ENCODE measurements at places on chromosomes 2 and 18.

- DNase-seq, result no peak
These were observed 25.8 kb upstream of the CABYR start for GRCh38 chr18:24112874-24113615.

DNA sequence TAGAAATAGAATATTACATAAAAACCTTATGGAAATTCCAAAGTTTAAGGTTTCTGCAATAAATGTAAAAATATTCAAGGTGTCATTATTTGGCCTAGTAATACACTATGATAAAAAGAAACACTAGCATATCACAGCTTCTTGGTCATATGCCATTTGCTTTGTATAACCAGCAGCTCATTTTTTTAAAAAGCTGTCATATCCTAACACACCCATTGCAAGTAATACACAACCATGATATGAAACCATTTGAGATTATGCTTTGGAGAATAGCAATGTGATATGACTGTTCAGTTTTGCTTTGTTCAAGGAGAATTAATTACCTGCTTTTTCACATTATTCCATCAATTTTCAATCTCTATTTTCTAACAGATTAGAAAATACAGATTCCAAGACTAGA is 149.0 kb downstream of the IKZF2 start:
- no peak for DNase-seq

GRCh38 chr2:144946263-144946662 is 426.3 kb upstream of the ZEB2 start:
- DNase-seq, result no peak

GRCh38 chr2:113720167-113720566 is 36.3 kb downstream of the SLC35F5 start:
- DNase-seq, result no peak

GRCh38 chr2:241062389-241063092 is 39.5 kb downstream of the MTERF4 start:
- DNase-seq, result no peak

DNA sequence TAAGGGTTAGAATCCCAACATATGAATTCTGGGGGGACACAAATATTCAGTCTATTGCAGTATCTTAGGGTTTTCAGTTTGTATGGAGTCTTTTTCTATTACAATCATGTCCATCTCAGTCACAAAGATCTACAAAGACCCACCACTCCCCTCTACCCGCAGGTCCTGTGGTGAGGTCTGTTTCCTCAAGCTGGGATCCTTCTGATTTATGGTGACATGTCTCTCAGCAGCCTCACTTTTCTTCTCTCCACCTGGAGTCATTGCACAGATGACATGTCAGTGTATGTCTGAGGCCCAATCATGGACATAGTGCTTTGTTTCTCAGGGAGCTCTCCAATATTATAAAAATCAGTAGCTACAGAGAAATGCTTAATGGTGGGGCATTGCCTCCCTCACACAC is 113.4 kb upstream of the RAB27B start:
- no peak for DNase-seq

DNA sequence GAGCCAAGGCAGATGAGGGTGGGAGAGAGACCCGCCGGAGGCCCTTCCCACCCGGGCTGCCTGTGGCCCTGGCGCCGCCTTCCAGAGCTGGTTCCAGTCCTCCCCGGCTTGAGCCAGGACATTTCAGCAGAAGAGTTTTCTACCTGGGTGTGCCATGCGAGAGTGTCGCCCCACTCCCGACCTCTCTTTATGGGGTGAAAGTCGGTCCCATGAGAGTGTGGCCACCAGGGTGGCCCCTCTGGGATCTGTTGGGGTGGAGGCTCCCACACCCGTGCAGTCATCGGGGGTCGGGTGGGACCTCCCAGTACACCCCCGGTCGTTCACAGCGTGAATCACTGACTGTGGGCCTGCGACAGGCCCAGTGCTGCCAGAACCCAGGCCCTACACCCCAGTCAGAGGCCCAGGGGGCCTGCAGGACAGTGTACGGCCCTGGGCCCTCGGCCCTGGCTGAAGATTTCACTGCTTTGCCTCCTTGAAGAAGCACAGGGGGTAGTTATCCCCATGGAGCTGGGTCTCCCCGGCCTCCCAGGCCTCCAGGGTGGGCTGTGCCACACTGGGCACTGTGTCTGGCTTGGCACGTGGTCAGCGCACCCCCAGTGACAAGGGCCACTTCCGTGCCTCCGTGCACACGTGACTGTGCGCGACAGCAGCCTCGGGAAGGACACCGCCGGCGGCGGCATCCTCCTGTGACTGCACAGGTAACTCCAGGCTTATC is 5.9 kb downstream of the NFATC1 start:
- DNase-seq, result no peak

- DNase-seq, result no peak
These were observed 234.3 kb downstream of the CALCRL start for GRCh38 chr2:187213798-187214197.

DNA sequence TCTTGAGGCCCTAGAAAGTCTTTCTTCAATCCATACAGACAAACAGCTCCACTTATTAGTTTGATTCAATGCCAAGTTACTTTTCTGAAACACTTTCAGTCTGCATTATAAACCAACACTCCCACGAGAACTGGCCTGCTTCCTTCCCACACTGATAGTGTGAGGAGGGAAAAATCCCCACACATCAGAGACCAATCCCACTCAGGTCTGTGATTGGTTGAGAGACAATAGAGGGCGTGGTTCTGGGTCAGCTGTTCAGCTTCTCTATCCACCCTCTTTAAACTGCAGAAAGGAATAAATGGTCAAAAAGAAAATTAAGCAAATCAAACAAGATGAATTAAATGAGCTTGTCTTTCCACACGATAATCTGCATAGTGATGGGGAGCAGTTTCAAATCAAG is 152.5 kb downstream of the NRP2 start:
- no peak for DNase-seq

- DNase-seq, result no peak
These were observed 356.7 kb downstream of the STK39 start for GRCh38 chr2:167890739-167891138.

- DNase-seq, result peak; percentile 43
These were observed 11.6 kb upstream of the EIF2AK2 start for GRCh38 chr2:37168217-37168981.

- DNase-seq, result no peak
These were observed 230.4 kb upstream of the SPRED2 start for GRCh38 chr2:65662654-65663432.

DNA sequence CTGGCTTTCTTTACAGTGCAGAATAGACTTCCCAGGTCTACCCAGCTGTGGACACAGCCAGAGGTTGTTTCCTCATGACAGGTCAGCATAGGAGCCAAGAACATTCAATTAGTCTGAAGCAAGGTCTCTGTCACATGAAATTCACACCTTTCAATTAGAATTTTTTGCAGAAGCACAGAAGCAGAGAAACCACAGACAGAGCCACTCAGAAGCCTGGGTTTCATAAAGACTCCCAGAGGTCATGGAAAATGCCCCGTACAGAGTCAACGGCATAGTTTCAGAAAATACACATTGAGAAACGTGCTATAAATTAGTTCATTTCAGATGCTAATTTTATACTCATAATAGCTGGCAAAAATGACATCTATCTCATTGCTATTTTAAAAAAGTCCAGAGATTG is 87.0 kb upstream of the TMEM200C start:
- DNase-seq, result no peak

- no peak for DNase-seq
These were observed 93.9 kb upstream of the LTBP1 start for GRCh38 chr2:32852856-32853255.

DNA sequence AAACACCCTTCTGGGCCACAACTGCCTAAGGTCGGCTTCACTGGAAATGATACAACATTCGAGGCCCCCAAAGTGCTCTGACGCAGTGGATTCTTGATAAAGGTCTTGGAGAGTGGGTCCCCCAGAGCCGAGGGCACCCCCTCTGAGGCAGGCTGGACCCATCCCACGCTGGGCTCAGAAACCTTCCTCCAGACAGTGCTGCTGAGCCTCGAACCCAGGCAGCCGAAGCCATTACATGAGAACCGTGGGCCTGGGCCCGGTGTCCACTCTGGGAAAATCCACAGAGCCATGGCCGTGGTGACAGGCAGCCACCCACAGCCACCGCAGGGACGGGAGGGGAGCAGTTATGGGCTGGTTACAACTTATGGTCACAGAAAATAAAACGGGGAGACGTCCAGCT is 81.4 kb upstream of the ID2 start:
- no peak for DNase-seq

GRCh38 chr2:219886615-219887014 is 259.2 kb downstream of the SLC4A3 start:
- DNase-seq, result no peak

GRCh38 chr2:10533811-10534321 is 85.7 kb upstream of the ODC1 start:
- no peak for DNase-seq

- no peak for DNase-seq
These were observed 46.4 kb upstream of the SPP2 start for GRCh38 chr2:234003972-234004617.

- DNase-seq, result no peak
These were observed 149.1 kb downstream of the UBE2E3 start for GRCh38 chr2:181129364-181130056.

- no peak for DNase-seq
These were observed 230.9 kb downstream of the DLGAP1 start for GRCh38 chr18:4224031-4224704.

DNA sequence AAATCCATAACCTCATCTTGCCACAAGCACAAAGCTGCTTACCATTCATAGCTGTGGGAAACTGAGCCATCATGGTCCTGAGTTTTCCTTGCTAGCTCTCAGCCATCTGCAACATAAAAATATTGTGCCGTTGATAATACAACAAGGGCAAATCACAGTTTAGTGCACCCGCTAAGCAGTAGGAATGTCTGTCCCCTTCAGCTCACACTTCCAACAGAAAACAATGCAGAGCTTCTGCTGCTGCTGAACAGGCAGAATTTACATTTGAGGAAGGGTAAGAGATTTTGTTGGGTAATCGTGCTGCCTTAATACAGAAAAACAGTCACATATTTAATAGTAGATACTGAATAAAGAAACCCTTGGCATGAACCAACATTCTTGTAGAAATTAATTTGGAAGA is 32.3 kb downstream of the ITSN2 start:
- DNase-seq, result no peak

GRCh38 chr2:237435844-237436587 is 22.1 kb upstream of the COL6A3 start:
- no peak for DNase-seq

DNA sequence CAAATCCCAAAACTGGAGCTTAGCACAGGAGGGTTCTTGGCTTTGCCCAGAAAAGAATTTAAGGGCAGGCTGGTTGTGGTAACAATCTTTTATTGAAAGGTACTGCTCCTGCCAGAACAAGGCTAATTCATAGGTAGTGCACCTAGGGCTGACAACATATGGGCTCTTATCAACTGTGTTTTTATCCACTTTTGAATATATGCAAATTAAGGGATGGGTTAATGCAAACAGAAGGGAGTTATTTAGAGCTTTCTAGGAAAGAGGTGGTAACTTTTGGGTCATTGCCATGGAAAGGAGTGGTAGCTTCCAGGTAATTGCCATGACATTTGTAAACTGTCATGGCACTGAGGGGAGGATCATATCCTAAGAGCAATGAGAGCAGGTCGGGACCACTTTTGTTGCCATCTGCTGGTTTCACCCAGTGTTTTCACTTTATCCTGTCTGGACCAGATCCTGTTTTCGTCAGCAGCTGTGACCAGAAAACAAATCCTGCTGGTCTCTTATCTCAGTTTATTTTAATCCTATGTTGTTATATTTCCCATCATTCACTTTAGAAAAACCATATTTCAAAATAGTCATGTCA is 981 bp downstream of the C2orf66 start:
- no peak for DNase-seq

DNA sequence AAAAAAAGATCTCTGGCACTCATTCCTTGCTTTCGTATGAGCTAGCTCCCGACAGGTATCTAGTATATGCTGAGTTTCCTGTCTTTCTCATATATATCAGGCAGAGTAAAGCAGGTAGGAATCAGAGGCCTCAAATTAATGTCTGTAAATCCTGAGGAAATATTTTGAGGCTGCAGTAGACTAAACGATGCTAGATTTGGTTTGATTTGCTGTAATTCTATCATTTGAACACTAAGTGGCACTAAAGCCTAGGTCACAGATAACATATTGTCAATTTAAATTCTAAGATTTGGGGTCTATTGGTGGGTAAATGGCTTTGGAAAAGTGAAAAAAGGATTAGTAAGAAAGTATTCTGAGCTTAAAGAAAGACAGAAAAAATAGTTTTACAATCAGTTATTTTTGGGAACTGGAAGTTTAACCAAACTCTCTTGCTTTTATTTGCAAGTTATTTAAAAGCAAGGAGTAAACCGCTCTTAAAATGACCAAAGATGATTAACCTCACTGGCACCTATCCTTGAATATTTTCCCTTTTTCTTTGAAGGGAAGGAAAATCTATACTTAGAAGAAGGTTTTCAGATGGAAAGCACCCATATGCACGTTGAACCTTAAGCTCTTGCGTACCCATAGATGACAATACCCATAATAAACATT is 37.6 kb upstream of the SLC4A10 start:
- no peak for DNase-seq

GRCh38 chr2:158513841-158514240 is 57.1 kb downstream of the PKP4 start:
- DNase-seq, result no peak

GRCh38 chr18:40375837-40376236 is 1579.2 kb upstream of the PIK3C3 start:
- DNase-seq, result no peak

DNA sequence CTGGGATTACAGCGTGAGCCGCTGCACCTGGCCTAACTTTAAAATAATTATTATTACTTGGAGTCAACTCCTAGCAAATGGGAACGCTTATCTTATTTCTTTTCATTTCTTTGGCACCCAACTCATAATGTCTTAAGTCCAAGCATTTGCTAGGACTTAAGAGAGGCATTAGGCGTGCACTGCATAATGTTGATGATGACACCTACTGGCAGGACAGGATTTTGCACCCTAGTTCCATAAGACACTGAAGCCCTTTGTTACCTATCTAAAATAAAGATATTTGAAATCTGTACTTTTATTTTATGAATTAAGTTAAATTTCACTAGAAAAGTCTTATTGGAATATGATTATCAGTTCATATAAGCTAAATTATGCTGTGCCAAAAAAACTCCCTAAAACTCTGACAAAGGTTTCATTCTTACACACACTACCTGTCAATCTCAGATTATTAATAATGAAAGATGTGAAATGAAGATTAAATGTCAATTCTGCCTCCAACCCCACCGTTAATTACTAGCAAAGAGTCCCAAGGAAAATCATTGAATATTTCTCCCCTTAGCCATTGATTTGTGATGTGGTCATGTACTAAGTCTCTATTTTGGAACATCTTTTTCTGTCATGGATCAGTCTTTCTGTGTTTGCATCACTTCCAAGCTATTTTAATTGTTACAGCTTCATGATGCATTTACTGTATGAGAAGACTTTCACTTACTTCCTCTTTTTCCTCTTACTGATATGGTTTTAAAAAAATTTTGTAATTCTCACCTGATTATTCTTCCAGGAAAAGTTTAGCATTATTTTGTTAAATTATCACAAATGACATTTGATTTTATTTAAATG is 12.7 kb upstream of the CDH2 start:
- peak; percentile 27 for DNase-seq

- DNase-seq, result no peak
These were observed 66.5 kb upstream of the TLK1 start for GRCh38 chr2:171227066-171227782.
